ENCODE measurements at places on chromosomes 1 and 21. TPM values are rescaled to one million over a fixed set of nuclear protein-coding genes. Genes with fewer than 3 reads are reported as not detected.

Gene S100A7A
- total RNA-seq, result not detected

Gene TMEM61
- not detected for total RNA-seq

Gene BRINP3
- not detected for total RNA-seq

Gene SLC44A3
- total RNA-seq, result not detected

Gene RGL1
- 1.1 TPM for total RNA-seq

Gene KCNK2
- total RNA-seq, result not detected

Gene FMO2
- not detected for total RNA-seq

Gene GBP3
- total RNA-seq, result 16.4 TPM

Gene SELL
- 262 TPM for total RNA-seq

DNA sequence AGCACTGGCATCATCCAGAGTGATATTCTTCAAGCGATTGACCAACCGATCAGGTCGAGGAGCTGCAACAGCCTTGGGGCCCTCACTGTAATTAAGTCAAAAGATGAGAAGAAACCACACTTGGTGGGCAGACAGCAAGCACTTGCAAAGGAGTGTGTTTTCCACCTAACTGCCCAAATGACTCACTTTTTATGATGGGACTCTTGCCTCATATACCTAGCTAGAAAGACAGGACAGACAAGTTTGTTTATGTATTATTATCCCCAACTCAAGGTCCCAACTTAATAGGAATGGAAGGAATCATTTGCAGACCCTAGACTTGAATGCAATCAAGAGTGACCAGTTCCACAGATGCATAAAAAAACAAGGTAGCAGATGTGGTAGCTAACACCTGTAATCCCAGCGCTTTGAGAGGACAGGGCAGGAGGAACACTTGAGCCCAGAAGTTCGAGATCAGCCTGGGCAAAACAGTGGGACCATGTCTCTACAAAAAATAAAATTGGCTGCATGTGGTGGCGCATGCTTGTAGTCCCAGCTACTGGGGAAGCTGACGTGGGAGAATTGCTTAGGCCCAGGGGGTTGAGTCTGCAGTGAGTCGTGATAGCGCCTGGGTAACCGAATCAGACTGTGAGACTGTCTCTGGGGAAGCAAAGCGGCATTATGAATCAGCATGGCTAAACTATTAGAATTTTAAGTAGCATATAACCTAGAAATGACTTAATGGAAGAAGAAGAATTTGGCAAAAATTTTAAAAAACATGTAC lies 2.3 kb upstream of the NRAS start:
- DNase-seq, result no peak
- no peaks in the 10 kb centered on the region for H3K27me3 ChIP-seq
- H3K36me3 ChIP-seq, result peaks cover 17% of the 10 kb centered on the region
- peaks cover 15% of the 10 kb centered on the region for H3K4me1 ChIP-seq
- no peak overlapping the region for H3K27ac ChIP-seq

DNA sequence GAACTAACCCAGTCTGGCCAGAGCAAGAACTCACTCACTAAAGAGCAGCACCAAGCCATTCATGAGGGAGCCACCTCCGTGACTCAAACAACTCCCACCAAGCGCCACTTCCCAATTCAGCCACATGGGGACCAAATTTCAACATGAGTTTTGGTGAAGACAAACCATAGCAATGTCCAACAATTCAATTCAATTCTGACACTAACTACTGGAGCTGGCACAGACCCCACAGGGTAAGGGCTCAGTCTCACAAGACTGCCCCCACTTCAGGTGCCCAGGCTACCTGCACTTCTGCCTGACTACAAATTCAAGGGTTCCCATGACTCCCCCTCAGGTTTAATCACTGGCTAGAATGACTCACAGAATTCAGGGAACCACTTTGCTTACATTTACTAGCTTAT lies 48.8 kb upstream of the RAP1A start:
- peak; percentile 48 for DNase-seq
- H3K36me3 ChIP-seq, result no peaks in the 10 kb centered on the region
- H3K4me3 ChIP-seq, result no peak overlapping the region
- H3K4me1 ChIP-seq, result peaks cover 6% of the 10 kb centered on the region

DNA sequence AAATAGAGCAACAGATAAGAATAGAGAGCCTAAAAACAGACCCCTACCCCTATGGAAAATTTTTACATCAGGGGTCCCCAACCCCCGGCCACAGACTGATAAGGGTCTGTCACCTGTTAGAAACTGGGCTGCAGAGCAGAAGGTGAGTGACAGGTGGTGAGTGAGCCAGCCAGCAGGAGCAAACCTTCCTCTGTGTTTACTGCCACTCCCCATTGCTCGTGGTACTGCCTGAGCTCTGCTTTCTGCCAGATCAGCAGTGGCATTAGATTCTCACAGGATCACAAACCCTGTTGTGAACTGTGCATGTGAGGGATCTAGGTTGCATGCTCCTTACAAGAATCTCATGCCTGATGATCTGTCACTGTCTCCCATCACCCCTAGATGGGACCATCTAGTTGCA lies 174.1 kb downstream of the FOXD2 start:
- H3K4me3 ChIP-seq, result no peak overlapping the region
- DNase-seq, result no peak
- no peaks in the 10 kb centered on the region for H3K4me1 ChIP-seq
- no peaks in the 10 kb centered on the region for H3K27me3 ChIP-seq

- H3K4me1 ChIP-seq, result no peaks in the 10 kb centered on the region
- no peaks in the 10 kb centered on the region for H3K36me3 ChIP-seq
- no peak overlapping the region for H3K27ac ChIP-seq
- H3K4me3 ChIP-seq, result no peak overlapping the region
- no peak for DNase-seq
Measured at GRCh38 chr1:59156051-59156450, 140.8 kb upstream of the FGGY start.

- no peak overlapping the region for H3K4me3 ChIP-seq
- H3K36me3 ChIP-seq, result no peaks in the 10 kb centered on the region
- H3K27me3 ChIP-seq, result no peaks in the 10 kb centered on the region
- peak; percentile 89 for DNase-seq
- H3K4me1 ChIP-seq, result peaks cover 91% of the 10 kb centered on the region
Measured at GRCh38 chr1:12153181-12153785, 13.5 kb upstream of the TNFRSF1B start.

GRCh38 chr1:35655196-35655595 lies 13.9 kb upstream of the PSMB2 start:
- H3K4me1 ChIP-seq, result no peaks in the 10 kb centered on the region
- no peak for DNase-seq
- no peak overlapping the region for H3K4me3 ChIP-seq
- no peaks in the 10 kb centered on the region for H3K36me3 ChIP-seq

GRCh38 chr1:224851210-224851847 lies 78.1 kb upstream of the DNAH14 start:
- no peaks in the 10 kb centered on the region for H3K36me3 ChIP-seq
- DNase-seq, result no peak
- H3K27ac ChIP-seq, result no peak overlapping the region
- no peaks in the 10 kb centered on the region for H3K4me1 ChIP-seq
- H3K4me3 ChIP-seq, result no peak overlapping the region

DNA sequence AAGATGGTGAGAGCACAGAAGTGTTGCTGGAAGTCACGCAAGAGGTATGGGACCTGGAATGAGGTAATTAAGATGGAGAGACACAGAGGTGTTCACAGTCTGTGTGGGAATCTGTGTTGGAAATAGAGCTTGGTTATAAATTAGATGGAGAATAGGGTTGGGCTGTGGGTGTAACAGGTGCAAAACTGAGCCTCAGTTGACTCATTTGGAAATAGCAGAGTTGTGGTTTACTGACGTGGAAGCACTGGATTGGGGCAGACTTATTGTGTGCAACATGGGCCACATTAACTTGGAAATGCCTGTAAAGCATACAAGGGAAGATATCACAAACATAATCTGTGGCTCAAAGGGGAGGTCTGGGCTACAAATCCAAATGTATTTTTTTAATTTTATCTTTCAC lies 13.0 kb downstream of the CAMSAP2 start:
- no peak overlapping the region for H3K4me3 ChIP-seq
- H3K4me1 ChIP-seq, result no peaks in the 10 kb centered on the region
- no peaks in the 10 kb centered on the region for H3K36me3 ChIP-seq
- DNase-seq, result no peak
- no peak overlapping the region for H3K27ac ChIP-seq
- H3K27me3 ChIP-seq, result no peaks in the 10 kb centered on the region

DNA sequence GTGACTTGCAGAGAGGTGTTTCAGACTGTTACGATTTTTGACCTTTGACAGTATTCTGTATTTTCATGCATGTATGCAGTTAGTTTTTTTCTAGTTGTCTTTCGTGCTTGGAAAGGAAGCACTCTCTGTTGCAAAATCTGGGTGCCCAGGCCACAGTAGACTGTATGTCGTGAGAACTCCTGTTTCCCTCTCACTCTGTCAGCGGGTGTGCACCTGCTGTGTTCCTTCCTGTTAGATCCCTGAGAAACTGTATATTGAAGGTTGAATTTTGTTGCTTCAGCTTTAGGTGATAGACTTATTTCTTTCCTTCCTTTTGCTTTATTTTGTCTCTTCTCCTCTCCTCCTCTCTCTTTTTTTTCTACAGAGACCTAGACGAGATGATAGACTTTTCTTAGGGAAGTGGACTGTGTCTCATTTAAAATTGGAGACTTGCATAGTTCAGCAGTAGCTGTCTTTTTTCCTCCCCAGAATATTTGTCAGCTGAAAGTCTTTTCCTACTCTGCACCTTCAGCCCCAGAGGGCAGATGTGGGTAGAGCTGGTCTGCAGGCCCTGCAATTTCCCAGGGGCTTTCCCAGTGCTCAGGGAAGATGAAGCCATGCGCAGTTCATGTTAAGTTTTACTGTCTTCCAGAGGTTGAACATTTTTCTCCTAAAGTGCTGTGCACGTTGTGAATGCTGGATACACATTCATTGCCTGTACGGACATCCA lies 1.4 kb downstream of the TRAPPC10 start:
- peak; percentile 52 for DNase-seq
- peak overlapping the region; percentile 71 for H3K4me3 ChIP-seq
- H3K36me3 ChIP-seq, result no peaks in the 10 kb centered on the region
- peaks cover 39% of the 10 kb centered on the region for H3K4me1 ChIP-seq

- no peaks in the 10 kb centered on the region for H3K36me3 ChIP-seq
- no peak overlapping the region for H3K27ac ChIP-seq
- H3K27me3 ChIP-seq, result no peaks in the 10 kb centered on the region
- DNase-seq, result no peak
Measured at GRCh38 chr1:119714583-119714982, 2.8 kb downstream of the PHGDH start.

- H3K4me1 ChIP-seq, result no peaks in the 10 kb centered on the region
- H3K27me3 ChIP-seq, result no peaks in the 10 kb centered on the region
- H3K27ac ChIP-seq, result no peak overlapping the region
- DNase-seq, result no peak
Measured at GRCh38 chr1:85494074-85494903, 29.3 kb upstream of the DDAH1 start.

GRCh38 chr1:65344171-65344814 lies 35.0 kb downstream of the DNAJC6 start:
- H3K4me1 ChIP-seq, result no peaks in the 10 kb centered on the region
- H3K27ac ChIP-seq, result no peak overlapping the region
- no peaks in the 10 kb centered on the region for H3K36me3 ChIP-seq
- no peaks in the 10 kb centered on the region for H3K27me3 ChIP-seq
- no peak overlapping the region for H3K4me3 ChIP-seq
- DNase-seq, result no peak

DNA sequence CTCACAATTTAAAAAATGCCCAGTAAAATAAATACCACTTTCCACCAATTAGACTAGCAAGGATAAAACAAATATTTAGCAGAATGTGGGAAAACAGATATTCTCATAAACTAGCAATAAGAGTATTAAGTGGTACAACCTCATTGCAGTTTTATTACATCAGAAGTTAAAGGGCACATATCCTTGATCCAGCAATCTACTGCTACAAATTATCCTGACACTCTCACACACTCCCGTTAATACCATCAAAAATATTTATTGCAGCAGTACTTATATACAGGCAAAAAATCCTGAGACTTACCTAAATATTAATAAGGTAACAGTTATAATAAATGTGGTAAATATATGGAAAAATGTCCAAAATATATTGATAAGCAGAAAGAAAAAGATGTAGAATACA lies 44.3 kb downstream of the ZNF644 start:
- H3K27ac ChIP-seq, result no peak overlapping the region
- no peaks in the 10 kb centered on the region for H3K4me1 ChIP-seq
- no peak overlapping the region for H3K4me3 ChIP-seq
- DNase-seq, result no peak

- DNase-seq, result no peak
- H3K4me3 ChIP-seq, result no peak overlapping the region
- no peaks in the 10 kb centered on the region for H3K27me3 ChIP-seq
- peaks cover 21% of the 10 kb centered on the region for H3K36me3 ChIP-seq
Measured at GRCh38 chr1:236568285-236568894, 35.9 kb downstream of the HEATR1 start.
